ENCODE measurements at places on chromosomes 1 and 21.

- DNase-seq, result no peak
These were observed 58.9 kb downstream of the TEX35 start for GRCh38 chr1:178571807-178572206.

DNA sequence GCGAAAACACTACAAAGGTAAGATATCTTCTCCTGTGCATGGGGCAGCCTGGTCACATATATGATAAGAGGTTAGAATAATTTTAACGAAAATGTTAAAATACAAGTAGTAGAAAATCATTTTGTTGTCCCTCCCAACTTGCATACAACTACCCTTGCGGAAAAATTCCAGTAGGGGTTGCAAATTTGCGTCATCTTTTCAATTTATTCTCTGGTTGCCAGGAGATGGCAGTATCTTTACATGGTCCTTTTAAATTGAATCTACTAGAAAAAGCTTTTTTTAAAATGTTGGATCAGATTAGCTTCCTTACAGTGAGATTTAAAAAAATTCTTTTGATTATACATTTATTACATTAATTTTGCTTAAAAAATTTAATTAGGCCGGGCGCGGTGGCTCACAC, 10.9 kb downstream of the S100PBP start:
- no peak for DNase-seq

DNA sequence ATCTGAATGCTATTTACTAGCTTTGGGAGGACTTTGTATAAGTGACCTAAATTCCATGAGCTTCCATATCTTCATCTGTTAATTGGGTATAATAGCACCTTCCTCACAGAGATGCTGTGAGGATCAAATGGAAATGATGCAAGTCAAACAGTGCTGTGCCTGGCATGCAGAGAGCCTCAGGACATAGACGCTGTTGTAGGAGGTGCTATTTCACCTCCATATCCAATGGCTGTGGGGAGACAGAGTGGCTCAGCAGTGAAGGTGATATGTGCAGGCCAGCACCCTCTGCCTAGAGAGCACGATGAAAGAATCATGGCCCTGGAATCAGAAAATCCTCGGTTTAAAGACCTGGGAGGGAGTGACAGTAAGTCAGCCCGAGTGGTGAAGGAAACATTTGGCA, 16.0 kb upstream of the C1orf21 start:
- no peak for DNase-seq

GRCh38 chr1:226378071-226378470, 29.8 kb downstream of the PARP1 start:
- DNase-seq, result no peak

GRCh38 chr1:89142160-89142559, 16.2 kb upstream of the GBP2 start:
- DNase-seq, result no peak

GRCh38 chr21:43369124-43369523, 57.8 kb downstream of the SIK1 start:
- DNase-seq, result no peak

DNA sequence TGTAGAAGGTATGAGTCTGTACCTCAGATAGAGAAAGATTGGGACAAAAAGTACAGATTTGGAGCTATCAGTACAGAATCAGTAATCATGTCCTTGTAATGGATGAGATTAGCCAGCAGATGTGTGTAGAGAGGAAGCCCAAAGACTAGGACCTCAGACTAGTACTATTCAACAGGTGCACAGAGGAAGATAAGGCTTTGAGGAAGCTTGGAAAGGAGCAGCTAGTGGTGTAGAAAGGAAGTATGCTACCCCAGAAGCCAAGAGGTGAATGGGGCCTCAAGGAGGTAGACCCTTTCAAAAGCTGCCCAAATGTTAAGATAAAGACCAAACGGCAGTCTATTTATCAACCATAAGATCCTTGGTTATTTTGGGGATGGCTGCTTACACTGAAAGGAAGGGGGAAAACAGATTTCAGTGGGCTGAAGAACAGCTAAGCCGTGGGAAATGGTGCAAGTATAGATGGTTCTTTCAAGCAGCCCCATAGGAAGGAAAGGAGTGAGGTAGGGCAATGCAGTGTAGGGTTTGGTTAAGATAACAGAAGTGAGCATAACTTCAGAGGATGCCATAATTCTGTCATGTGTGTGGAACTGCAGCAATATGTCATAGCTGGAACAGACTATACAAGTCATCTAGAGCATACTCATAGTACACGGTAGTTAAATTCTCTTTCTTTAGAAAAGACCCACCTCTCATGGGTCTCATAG, 221.7 kb downstream of the HHIPL2 start:
- DNase-seq, result no peak

DNA sequence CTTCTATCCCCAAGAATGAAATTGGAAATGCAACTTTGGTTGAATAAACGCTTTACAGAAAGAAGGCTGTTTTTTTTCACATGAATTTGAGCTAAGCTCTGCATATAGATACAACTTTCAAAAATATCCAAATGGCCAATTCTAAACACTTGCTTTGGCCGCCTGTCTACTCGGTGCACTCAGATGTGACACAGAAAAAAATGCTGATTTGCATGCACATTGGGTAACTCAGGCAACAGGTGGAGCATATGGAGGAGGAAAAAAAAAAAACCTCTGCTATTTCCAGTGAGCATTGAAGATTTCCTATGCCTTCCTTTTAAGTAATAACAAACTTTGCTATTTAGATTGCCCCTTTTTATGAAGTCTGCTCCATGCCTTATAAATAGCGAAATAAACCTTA, 262.5 kb downstream of the GRIK1 start:
- no peak for DNase-seq
